ENCODE measurements at places on chromosomes 12 and 14.

- DNase-seq = no peak
Observed at GRCh38 chr12:105840384-105840783, 298.4 kb downstream of the NUAK1 start.

- no peak for DNase-seq
Observed at GRCh38 chr12:19105463-19105862, 24.1 kb upstream of the PLEKHA5 start.

DNA sequence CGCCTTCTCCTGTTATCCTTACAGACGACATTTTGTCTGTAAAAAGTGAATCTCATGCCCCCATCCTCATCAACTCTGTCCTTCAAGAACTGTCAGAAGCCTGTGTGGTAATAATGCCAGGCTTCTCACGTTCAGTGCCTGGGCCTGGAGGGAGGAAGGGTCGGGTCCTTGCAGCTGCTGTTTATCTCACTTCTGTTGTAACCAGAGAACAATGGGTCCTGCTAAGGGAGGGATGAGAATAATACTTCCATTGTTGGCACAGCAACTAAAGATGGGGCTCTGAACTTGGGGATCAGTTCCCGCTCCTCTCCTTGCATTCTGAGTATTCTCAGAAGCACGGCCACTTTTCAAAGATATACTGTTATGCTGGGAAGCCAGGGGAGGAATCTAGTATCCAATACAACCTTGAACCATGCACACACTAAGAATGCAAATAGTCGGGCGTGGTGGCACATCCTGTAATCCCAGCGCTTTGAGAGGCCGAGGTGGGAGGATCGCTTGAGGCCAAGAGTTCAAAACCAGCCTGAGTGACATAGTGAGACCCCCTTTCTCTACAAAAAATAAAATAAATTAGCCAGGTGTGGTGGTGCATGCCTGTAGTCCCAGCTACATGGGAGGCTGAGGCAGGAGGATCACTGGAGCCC, 38.8 kb upstream of the NINJ2 start:
- no peak for DNase-seq

DNA sequence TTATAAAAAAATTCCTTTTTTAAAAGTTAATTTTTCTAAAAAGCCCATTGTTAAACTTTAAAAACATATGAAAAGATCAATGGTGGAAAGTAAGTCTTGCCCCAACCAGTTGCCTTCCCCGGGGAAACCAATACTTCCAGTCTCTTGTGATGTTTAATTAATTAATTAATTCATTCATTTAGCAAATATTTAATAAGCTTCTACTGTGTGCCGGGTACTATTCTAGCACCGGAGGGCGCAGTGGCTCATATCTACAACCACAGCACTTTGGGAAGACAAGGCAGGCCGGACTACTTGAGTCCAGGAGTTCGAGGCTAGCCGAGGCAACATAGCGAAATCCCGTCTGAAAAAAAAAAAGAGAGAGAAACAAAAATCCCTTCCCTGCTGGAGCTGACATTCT, 87.4 kb downstream of the HECTD4 start:
- DNase-seq = peak; percentile 4

DNA sequence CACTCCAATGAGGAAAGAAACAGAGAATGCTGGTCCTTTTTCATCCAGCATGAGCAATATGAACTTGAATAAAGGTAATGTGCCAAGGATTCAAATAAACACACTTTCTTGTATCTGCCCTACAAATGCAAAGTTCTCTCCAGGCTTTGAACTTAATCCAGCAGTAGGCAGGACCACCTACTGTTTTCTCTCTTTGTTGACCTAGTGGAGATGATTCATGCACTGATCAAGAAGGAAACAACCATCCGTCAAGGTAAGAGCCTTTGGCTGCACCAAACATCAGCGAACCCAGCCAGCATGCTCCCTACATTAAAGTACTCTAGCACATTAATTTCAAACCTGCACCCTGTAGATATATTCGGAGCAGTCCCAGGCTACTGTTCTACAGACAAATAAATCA, 489.3 kb downstream of the GALC start:
- no peak for DNase-seq

GRCh38 chr14:104879201-104879982, 14.3 kb downstream of the CEP170B start:
- DNase-seq = no peak

GRCh38 chr12:52252728-52253343, 19.8 kb downstream of the KRT7 start:
- no peak for DNase-seq

- peak; percentile 14 for DNase-seq
Observed at GRCh38 chr12:31234955-31235867, 90.7 kb downstream of the SINHCAF start.

GRCh38 chr14:100019156-100019744, 46.0 kb upstream of the EVL start:
- DNase-seq = peak; percentile 49

GRCh38 chr12:4120316-4120917, 153.1 kb upstream of the CCND2 start:
- DNase-seq = no peak

DNA sequence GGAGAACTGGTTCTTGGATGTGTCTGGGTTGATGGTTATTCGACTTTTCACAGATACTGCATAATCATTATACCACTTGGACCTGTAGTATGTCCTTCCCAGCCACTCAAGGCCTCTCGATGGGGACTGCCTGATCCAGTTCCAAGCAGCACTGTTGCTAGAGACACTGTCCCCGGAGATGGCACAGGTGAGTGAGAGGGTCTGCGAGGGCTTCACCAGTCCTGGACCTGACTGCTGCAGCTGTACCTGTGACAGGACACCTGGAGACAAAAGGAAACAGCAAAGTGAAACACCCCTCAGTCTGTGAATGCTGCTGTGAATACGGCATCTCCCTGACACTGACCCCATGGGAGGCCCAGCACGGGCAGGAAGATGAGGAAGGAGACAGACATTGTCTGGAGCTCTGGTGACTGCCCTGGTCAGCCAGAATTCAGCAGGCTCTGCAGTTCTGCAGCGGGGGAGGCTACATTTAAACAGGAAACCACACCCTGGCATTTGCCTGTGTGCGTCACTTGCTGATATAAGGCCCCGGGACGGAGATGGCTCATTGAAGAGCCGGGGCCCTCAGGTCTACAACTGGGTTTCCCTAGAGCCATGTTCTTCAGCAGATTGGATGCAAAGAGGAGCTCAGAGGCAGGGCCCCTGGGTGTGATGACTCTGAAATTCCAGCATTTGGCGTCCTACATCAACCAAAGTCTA, 413.6 kb downstream of the TMEM121 start:
- DNase-seq = no peak

DNA sequence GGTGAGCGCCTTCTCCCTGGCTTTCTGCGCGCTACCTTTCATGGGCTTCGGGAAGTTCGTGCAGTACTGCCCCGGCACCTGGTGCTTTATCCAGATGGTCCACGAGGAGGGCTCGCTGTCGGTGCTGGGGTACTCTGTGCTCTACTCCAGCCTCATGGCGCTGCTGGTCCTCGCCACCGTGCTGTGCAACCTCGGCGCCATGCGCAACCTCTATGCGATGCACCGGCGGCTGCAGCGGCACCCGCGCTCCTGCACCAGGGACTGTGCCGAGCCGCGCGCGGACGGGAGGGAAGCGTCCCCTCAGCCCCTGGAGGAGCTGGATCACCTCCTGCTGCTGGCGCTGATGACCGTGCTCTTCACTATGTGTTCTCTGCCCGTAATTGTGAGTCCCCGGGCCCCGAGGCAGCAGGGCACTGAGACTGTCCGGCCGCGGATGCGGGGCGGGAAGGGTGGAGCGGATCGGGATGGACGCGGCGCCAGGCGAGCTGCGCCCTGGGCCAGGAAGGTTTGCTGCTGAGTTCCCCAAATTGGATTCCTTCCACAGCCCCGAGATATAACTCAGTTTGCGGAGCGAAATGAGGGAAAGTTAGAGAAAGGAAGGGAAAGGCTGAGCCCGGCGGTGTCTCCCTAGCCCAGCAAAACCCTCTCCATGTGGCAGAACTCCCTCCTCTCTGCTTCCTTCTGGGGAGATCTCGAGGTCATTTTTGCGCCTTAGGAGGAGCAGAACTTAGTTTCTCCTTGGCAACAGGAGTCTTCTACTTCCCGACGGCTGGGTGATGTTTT, 972 bp downstream of the PTGDR start:
- no peak for DNase-seq

DNA sequence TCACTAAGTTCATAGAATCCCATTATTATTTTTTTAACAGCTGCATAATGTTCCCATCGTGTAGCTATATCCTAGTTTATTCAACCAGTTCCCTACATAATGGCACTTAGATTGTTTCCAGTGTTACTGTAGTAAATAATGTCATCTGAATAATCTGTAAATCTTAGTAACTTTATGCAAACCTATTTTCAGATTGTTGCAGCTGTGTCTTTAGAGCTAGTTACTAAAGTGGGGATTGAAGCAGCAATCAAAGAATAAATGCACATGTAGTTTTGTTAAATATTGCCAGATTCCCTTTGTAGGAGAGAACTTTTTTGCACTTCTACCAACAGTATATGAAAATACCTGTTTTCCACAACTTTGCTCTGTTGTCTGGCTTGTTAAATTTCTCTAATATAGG, 13.1 kb downstream of the ARID2 start:
- no peak for DNase-seq

DNA sequence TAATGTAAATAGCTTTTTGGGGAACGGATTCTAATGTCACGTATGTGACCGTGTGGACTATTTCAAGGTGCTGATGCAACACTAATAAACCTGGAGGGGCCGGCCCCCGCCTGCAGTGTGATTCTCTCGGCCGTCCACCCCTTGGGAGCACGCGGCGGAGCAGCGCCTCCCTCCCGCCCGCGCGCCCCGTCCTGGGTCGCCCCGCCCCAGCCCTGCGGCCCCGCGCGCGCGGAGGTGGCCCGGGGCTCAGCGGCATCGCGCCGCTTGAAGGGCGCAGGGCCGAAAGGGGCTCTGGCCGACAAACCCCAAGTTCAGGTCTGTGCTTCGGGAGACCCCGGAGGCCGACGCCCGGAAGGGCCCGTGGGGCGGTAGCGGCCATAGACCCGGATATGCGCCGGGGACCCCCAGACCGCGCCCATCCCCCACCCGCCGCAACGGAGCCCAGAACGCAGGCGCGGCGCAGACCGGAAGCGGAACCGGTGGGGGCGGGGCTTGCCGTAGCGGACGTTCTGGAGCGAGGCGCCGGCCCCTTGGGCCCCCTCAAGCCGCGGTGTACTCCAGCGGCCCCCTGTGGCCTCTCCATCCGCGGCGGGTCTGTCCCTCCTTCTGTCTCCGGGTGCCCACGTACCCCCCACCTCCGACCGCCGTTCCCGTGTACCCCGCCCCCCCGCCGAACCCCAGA, at the start of gene TEX22:
TEX22 (plus strand) TSS at position 495 of the 682 bp plus-strand sequence. CDS start 803 bp downstream, outside the sequence.
- peak; percentile 83 for DNase-seq

- DNase-seq = no peak
Observed at GRCh38 chr12:14905269-14906004, 19.8 kb upstream of the MGP start.

GRCh38 chr14:90429236-90429635, 32.4 kb downstream of the CALM1 start:
- DNase-seq = no peak

GRCh38 chr12:131117438-131118245, 163.9 kb downstream of the ADGRD1 start:
- no peak for DNase-seq

DNA sequence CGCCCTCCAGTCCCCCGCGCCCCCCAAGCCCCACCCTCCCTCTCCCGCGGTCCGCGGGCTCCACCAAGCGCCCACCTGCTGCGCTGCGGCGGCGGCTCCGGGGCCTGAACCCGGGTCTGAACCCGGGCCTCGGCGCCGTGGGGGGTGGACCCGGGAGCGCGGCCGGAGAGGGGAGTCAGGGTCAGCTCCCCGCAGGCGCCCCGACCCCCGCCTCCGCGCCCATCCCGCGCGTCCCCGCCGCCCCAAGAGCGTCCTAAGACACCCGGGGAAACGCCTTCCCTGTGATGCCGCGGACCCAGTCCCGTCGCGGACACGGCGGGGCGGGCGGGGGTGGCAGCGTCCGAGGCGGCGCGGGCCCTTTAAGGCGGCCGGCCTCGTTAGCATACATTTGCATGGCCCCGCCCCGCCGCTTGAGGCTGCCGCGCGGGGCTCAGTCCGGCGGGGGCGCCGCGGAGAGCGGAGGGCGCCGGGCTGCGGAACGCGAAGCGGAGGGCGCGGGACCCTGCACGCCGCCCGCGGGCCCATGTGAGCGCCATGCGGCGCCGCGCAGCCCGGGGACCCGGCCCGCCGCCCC, at the start of gene MMP17:
MMP17 (plus strand) TSS at position 433 of the 574 bp plus-strand sequence; CDS start at position 535, 102 bp downstream.
- DNase-seq = peak; percentile 62

DNA sequence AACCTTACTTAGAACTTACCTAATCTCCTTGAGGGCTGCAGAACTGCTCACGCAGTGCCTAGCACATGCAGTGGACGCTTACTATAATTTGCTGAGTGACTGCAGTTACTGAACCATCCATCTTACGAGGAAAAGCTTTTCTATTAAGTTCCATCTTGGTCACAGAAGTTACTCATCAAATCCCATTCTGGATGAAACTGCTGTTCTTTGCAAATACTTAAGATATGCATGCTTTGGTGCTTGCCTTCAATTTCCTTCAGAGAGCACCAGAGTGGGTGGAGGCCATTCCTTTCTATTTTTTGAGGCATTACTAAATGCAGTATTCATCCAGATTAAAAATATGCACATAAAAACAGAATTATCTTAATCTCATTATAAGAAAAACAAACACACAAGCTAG, 17.7 kb upstream of the PELI2 start:
- DNase-seq = no peak

DNA sequence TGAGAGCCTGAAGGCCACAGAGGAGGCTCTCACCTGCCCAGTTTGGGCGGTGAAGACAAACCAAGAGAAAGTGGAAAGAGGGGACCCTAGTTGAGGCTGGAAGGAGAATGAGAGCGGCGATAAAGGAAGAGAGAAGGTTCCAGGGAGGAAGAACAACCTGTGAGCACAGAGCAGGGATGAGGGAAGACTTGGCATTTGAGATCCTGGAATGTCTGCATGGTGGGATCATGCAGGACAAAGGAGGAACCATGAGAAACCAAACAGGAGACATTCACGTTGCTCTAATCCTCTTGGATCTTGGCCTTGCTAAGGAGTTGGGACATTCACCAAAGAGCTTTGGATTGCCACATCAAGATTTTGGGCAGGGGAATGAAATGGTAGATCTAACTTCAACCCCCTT, 22.9 kb upstream of the RBM19 start:
- no peak for DNase-seq

DNA sequence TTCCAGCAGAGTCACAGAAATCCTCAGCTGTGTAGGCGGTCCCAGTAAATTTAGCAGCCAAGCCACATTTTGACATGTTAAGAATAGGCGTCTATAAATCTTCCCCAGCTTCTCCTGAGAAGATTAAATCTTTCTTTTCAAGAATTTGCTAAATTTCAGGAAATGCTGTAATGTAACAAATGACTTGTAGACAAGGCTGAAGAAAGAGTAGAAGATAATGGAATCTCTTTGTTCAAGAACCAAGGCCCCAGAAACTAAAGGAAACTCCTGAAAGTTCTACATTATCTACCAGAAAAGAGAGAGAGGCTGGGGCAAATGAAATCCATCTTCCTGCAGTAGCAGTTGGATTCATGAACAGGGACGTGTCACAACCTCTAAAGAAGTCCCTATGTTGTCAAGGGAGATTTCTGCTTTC, 760.3 kb downstream of the NOVA1 start:
- DNase-seq = no peak

GRCh38 chr12:116174006-116174405, 103.5 kb downstream of the MED13L start:
- no peak for DNase-seq

GRCh38 chr14:95475540-95476240, 40.8 kb downstream of the SYNE3 start:
- DNase-seq = no peak

- DNase-seq = peak; percentile 6
Observed at GRCh38 chr12:24109381-24110039, 160.0 kb upstream of the SOX5 start.

GRCh38 chr14:26872515-26873361, 274.9 kb upstream of the NOVA1 start:
- no peak for DNase-seq

- peak; percentile 24 for DNase-seq
Observed at GRCh38 chr12:5268424-5269210, 163.3 kb upstream of the NTF3 start.
